ENCODE measurements at places on chromosomes 12 and 14.

DNA sequence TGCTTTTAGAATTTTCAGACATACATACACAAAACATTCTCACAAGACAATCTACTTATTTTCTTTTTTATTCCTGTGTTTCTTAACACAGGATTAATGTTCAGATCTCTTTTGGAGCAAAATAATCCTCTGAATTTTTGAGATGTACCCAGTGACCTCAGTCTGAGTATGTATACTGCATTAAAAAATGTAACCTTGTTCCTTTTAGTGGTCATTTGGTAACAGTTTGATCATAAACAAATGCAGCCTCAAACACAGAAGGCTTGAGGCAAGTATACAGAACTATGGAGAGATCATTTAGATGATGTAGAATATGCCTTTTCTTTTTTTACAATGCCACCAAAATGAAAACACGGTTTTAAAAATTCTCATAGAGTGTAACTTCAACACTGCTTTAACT is 9.7 kb downstream of the HIF1A start:
- no peak for DNase-seq

DNA sequence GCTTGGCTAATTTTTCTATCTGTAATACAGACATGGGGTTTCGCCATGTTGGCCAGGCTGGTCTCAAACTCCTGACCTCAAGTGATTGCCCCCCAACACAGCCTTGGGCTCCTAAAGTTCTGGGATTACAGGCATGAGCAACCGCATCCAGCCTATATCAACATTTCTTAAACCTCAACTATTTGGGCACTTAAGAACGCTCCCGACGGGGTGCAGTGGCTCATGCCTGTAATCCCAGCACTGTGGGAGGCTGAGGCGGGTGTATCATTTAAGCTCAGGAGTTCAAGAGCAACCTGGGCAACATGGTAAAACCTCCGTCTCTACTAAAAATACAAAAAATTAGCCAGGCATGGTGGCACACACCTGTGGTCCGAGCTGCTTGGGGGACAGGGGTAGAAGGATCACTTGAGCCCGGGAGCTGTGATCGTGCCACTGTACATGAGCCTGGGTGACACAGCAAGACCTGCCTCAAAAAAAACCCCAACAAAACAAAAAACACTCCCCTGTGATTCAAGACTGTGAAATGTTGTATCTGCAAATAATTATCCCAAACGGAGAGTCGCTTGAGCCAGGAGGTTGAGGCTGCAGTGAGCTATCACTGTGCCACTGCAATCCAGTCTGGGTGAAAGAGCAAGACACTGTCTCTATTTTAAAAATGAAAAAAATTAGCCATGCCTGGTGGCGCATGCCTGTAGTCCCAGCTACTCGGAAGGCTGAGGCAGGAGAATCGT is 21.5 kb downstream of the PPTC7 start:
- DNase-seq, result no peak

- DNase-seq, result no peak
Observed at GRCh38 chr12:94622475-94622874, 27.9 kb downstream of the TMCC3 start.

- DNase-seq, result no peak
Observed at GRCh38 chr14:77203611-77204458, 22.2 kb downstream of the TMEM63C start.

DNA sequence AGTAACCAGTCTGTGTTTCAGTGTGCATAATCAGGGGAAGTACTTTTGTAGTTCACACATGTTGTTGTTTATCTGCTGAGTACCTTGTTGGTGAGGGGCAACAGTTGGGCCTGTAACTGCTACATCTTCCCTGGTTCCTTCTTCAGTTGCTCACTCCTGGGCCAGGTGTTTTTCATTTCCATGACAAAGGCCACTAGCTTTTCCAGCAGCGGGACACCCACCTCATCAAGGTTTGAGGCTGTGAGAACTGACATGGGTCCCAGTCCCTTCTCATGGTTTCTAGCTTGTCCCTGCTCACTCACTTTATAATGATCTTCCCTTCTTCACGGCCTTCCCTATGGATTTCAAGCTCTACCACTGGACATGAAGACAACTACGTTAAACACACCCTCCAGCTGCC is 1.5 kb upstream of the NOXRED1 start:
- no peak for DNase-seq

- DNase-seq, result peak; percentile 17
Observed at GRCh38 chr14:24673534-24674203, 39.7 kb upstream of the GZMB start.

GRCh38 chr14:31319701-31320100 is 100.6 kb downstream of the HEATR5A start:
- DNase-seq, result no peak

DNA sequence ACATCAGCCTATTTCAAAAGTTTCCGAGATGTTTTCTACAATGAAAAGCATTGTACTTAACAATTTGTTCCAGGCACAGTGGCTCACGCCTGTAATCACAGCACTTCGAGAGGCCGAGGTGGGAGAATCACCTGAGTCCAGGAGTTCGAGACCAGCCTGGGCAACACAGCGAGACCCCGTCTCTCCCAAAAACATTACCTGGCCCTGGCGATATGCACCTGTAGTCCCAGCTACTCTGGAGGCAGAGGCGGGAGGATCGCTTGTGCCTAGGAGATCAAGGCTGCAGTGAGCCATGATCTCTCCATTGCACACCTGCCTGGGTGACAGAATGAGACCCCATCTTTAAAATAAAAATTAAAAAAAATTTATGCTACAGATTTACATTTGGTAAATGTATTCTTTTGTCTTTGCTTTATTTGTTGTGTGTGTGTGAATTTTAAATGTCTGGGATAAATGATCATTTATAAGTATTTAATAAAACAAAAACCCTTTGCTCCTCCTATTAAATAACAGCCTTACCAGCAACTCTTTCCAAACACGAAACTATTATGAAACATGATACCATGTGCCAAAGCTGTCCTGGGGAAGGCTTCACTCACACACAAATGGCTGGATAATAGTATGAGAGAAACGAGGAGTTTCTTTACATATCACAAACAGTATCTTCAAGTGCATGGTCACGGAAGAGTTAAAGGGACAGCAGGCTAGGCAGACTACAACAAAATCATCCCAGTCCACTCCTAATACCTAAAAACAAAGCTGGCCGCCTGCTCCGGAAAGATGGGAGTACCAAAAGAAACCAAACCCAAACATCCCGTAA is 1.1 kb downstream of the ATXN3 start:
- peak; percentile 33 for DNase-seq

DNA sequence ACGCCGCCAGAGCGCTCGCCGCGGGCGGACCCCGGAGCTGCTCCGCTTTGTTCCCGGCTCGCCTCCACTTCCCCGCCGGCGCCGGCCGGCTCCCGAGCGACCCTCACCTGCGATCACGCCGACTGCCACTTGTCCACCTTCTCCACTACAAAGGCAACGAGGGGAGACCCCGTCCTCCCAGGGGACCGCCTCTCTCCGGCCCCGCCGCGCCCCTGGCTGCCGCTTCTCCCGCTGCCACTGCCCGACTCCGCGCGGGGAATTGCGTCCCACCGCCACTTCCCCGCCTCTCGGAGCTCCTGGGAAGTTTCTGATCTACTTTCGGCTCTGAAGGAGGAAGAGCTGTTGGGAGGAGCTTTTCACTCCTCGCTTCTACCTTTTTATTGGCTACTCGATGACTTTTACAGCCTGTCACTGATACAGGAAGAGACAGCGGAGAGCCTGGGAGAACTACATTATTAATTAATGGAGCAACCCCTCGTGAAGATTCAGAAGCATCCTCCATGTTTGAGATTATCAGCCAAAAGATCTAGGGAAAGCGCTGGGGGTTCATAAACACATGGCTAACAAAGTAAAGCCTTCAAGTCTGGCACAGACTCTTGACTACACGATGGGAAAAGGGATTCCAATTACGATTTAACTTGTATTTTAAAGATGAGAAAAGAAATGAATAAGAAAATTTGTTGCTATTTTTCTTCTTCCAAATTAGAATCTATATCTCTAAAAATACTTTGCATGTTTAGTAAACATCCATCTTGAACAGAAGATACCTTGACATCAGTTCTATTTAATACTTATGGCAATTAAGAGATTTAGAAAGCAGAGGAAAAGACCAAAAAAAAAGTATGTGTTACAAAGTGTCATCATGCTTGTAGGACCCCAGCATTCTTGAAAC is at the start of gene BAZ1A:
BAZ1A (minus strand) TSS at position 330 of the 892 bp plus-strand sequence. CDS start 756 bp downstream, outside the sequence.
- peak; percentile 80 for DNase-seq

- peak; percentile 45 for DNase-seq
Observed at GRCh38 chr12:27824126-27824842, 44.2 kb upstream of the MANSC4 start.

GRCh38 chr12:125256634-125256936 is 191.3 kb downstream of the AACS start:
- DNase-seq, result no peak

DNA sequence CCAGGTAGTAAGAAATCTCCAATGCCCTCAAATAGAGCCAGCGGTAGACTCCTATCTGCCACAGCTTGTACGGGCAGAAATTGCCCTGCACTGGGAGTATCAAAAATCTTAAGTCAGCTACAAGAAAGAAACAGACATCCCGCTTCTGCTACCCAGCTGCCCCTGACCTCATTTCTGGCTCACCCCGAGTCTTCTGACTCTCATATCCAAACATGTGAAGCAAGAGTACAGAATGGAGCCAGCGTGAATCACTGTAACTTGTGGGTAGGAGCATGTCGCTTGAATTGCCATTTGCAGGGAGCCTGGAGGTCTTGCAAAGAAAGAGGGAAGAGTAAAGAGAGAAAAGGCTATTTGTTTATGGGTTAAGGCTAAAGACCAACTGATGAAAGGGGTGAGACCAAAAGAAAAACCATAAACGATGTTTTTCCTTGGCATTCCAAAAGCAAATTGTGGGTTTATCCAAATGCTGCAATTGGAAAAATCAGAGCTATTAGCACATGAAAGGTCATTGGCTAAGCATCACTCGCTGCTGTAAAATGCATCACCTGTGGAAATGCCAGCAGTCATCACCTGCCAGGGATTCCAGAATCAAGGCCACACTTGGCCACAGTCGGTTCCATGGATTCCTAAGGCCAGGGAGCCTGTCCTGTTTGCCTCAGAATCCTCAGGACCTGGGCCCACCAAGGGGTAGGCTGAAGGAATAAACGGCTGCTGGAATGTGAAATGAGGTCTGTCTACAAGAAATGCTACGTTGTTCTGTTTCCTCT is 86.6 kb downstream of the FOXN3 start:
- DNase-seq, result no peak

DNA sequence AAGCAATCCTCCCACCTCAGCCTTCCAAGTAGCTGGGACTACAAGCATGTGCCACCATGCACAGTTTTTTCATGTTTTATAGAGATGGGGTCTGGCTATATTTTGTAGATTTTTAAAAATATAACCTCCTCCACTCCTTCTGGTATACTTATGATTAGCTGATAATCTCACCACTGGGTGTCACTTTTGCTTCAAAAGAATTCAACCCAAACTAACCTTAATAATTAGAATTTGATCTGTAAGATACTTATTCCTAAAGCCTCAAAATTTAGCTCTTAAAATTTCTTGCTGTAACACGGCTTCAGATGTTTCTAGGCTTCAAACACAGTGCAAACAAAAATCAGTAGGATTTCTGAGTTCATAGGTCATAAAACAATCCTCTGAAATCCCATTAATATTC is 130.3 kb downstream of the CEP83 start:
- DNase-seq, result no peak

DNA sequence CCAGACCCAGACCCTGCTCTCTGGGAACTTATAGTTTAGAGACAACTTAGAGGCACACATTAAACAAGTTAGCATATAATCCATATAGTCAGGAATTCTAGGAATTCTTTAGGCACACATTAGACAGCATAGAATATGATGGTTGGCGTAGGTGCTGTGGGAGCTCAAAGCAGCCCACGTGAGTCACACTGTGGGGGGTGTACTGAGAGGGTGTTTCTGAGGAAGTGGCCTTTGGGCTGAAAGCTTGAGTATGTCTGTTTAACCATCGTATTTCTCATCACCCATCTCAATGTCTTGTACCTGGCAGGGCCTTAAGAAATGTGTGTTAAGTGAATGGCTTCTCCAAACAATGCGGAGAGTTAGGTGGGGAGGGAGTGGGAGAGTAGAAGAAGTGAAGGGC is 67.2 kb downstream of the TMEM30B start:
- DNase-seq, result no peak

DNA sequence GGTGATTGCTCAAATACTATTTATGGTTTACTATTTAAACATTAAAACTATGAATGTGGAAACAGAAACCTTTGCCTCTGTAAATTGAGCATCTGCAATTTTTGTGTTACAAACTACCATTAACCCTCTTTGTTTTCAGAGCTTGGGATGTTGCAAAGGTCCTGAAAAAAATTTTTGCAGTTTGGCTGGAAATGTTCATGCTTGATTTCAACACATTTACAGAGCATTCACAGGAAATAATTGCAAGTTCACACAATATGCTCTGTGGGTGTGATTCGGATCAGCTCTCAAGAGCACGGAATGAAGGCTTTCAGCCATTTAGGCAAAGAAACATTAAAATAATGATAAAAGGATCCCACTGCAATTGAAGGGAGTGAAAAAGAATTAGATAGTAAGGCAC is 232.9 kb downstream of the ATP23 start:
- no peak for DNase-seq

DNA sequence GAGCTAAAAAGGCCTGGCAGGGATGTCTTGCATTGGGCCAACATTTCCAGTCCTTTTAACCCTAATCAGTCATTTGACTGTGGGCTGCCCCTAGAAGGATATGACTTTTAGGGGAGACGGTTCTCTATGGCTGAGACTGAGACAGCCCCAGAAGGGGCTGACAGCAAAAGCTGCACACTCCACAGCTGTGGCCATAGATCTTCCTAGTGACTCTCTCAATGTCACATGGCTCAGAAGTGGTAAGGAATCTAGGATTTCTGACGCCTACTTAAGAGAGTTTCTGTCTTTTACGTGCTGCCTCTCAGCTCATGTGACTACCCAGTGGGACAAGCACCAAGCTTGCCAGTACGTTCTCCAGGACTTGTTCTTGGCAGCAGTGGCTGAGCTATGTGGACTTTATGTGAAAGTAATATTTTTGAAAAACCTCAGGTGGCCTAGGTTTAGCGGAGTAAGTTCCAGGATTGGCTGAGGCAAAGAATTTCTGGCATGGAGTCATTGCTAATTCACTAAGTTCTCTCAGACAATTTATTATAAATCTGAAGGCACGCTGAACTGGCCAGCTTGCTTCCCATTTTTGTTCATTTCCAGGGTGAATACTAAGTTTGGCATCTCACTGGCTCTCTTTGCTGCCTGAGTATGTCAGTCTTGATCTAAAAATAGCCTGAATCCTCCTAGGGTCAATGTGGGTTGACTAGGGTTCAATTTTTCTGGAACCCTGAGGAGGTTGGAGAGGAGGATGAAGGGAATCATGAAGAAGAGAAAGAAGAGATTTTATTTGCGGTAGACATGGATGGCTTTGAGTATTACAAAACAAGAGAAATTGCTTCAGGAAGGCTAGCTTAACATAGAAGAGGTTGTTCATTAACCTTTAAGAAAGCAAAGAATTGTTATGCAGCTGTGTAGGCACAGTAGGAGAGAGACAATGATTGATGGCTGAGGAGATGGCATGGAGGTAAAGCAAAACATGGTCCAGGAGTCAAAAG is 271.8 kb downstream of the AEBP2 start:
- no peak for DNase-seq
